Caki2 (cell line): ENCODE measurements at places on chromosomes 1 and 21. TPM values are rescaled to one million over a fixed set of nuclear protein-coding genes. Genes with fewer than 3 reads are reported as not detected.

GRCh38 chr1:61047061-61047460 lies 35.3 kb upstream of the NFIA start:
- no peak for DNase-seq

TIE1 gene
- not detected in 2 replicates for total RNA-seq

- no peak for DNase-seq
Observed at GRCh38 chr1:15448877-15449462, 7.6 kb upstream of the CELA2A start.

GRCh38 chr1:31793586-31794285 lies 22.1 kb downstream of the SPOCD1 start:
- DNase-seq, result no peak

DNA sequence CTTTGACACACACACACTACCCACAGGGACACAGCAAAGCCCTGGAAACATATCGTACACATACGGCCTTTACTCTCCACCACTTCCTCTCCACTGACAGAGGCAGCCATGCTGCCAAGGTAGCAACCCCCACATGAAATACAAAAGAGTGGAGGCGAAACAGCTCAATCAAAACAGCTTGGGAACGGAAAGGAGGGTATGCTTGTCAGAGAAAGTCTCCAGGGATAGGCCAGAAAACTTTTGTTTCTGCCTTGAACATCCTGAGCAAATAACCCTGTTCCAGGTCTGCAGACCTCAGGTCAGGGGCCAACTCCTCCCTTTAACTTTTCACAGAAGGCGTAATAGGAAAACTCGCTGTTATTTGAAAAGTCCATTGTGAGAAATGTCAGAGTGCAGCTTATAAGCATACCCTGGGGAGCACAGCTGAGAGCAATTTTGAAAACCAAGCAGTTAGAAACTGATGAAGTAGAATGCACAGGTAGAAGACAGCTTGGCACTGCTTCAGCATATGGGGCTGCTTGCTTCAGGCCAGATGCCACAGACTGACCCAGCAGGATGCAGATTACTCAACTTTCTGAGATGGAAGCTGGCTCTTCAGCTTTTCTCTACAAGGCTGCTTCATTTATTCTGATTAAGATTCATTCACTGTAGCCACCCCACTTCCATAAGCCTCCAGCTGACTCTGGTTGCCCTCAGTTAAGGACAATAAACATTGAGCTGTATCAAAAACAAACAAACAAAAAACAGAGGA lies 18.0 kb downstream of the KIAA0319L start:
- no peak for DNase-seq

GRCh38 chr1:154669464-154670282 lies 61.7 kb upstream of the ADAR start:
- peak; percentile 60 for DNase-seq

DNA sequence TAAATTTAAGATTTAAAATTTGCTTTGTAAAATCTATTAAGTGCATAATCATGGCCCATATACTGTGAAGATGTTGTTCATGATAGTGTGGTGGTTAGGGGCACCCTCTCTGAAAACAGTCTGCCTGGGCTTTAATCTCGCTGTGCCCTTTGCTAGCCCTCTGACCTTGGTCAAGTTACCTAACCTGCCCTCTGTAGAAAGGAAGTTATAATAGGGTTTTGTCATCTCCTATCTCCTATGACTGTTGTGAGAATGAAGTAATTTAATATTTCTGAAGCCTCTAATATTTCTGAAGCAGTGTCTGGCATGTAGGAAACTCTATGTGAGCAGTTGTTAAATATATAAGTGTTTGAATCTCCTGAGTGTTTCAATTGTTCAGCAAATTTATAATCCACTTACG lies 116.6 kb upstream of the IVNS1ABP start:
- no peak for DNase-seq

GRCh38 chr1:78060857-78061563 lies 15.2 kb downstream of the GIPC2 start:
- DNase-seq, result no peak

DNA sequence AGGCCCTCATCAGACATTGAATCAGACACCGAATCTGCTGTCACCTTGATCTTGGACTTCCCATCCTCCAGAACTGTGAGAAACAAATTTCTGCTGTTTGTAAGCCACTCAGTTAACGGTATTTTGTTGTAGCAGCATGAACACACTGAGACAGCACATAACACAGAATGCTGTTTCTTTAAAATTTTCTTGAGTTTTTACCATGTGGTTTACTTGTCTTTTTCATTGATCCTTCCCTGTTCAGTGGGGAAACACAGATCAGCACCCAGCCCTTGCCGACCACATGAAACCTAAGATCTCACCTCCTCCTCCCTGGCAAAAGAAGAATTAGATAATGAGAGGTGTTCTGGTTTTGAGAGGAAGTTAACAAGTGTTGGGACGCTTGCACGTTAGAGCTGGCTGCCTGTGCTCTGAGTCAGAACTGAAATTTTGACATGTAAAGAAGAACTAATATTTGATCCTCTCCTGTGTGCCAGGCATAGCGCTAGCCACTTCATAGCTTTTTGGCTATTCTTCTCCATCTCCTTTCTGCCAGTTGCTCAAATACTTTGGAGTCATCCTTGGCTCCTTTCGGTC lies 179.6 kb downstream of the DHRS3 start:
- no peak for DNase-seq

DNA sequence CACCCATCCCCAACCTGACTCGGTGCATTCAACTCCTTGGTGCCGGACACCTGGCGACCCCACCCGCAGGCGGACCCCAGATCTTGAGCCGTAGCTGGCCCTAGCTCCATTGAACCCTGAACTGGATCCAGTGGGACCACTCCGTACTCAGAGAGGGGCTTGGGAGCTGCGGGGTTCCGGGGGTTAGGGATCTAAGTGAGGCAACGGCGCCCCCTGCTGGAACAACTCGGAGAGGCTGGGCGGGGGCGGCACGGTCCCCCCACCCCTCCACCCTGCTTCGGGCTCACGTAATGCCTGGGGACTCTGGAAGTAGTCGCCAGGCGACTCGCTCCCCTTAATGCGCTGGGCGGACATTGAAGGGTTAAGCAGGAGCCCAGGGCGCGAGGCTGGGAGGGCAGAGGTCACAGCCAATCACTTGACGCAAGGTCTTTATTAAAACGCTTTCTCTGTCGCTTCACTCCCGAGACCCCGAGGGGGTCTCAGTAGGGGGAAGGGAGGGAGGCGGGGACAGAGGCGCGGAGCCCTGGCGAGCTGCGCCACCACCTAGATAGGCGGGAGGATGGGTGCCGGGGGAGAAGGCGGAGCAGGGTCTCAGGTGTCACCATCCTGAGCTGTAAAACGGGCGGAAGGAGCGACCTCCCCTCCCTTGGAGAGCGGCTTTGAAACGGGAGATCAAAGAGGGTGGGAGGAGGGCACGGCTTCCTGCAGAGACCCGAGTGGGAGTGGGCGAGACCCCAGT lies 704 bp upstream of the CRABP2 start:
- no peak for DNase-seq

APOBEC4 gene
- total RNA-seq, result not detected in 2 replicates

DNA sequence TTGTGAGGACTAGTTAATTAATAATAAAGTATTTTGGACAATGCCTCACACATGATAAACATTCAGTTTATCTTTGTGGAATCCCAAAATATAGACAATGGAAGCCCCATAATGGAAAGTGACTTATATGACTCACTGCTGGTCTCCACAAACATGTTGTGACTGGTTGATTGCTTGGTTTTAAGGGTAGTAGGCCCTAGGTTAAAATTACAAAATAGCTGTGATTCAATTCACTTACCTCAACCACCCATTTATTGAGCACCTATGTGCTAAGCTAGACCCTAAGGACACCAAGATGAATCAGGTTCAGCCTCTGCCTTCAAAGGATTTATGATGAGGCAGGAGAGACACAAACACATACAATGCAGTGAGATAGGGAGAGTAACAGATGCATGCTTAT lies 42.4 kb downstream of the KANK4 start:
- DNase-seq, result no peak

DNA sequence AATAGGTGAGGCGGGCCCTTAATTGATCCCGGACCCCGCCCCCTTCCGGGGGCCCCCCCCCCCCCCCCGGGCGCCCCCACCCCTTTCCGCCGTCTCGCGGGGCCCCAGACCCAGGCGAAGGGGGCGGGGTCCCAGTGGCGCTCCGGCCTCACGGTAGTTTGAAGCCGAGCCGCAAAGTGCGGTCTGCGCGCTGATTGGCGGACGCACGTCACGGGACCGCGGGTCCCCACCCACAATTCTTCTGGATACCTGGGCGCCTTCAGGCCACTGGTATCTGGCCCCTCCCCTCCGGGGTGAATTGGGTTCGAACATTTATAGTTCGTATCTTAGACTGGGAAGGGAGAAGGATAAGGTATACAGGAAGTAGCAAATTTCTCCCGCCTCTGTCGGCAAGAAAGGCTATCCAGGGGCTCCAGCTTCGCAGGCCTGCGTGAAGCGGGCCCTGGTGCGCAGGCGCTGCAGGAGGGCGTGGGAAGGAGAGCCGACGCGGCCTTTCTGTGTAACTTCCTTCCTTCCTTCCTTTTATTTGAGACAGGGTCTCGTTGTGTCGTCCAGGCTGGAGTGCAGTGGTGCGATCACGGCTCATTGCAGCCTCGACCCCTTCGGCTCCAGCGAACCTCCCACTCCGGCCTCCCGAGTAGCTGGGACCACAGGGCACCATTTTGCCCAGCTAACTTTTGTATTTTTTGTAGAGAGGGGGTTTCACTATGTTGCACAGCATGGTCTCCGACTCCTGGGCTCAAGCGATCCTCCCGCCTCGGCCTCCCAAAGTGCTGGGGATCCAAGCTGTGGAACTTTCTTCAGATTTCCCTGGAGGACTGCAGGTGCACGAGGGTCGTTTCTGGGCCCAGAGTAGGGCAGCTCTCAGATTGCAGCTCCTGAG lies 564 bp upstream of the HMGN1 start:
- peak; percentile 99 for DNase-seq

DNA sequence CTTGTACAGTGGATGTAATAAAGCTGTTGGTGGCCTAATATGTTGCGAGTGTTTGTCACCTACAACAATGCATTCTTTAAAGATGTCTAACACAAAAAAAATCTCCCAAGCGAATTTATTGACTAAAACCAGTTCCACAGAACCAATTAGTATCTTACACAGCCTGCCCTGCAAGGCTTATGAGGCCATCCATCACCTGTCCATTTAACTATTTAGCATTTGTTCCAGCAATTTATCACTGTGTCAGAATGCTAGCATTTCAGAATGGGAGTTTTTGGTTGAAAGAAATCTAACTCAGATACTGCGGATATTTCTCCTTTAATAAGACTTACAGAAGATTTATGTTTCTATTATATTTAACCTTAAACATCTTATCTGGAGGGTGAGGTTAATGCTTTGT lies 831.1 kb upstream of the PRMT6 start:
- DNase-seq, result no peak

BCL2L15 gene
- total RNA-seq, result 1.9 TPM in 1 of 2 replicates, not detected in the other

DNA sequence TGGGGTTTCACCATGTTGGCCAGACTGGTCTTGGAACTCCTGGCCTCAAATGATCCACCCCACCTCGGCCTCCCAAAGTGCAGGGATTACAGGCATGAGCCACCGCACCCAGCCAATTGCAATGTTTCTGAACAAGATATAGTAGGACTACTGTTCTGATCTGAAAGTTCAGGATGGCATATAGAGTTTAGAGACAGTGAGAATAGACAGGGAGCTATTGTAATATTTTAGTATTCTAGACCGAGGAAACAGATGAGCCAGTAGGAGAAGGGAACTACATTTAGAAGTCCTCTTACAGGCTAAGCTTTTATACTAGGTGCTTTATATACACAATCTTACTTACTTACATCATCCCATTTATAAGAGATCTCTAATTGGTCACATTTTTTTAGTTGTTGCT lies 33.1 kb downstream of the SOAT1 start:
- DNase-seq, result no peak

ATP6V1G3 gene
- total RNA-seq, result not detected in 2 replicates

DNA sequence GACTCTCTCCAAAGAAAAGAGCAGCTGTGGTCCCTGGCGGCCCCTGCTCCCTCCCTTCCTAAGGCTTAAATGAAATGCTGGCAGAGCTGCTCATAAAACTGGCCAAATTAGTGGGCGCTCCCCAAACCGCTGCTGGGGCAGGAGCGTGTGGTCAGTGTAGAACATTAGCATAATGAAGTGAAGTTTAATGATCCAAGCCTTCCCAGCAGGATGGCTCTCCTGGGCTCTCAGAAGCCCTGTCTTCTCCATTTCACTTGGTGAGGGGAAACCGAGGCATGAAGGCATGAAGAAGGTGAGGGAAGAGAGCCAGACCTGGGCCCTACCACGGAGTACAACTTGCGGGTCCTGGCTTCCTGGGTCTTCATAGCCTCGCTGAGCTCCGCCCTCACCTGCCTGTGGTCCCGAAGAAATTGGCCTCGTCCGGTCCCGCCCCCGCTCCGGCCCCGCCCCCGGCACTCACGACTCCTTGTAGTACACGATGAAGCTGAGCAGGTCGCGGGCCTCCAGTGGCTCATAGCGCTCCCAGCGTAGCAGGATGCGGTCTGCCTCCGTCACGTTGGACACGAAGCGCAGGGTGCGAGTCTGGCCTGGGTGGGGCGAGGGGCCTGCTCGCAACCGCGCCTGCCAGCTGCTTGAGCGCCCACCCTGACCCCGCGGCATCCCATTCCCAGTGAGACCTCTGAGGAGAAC lies 10.3 kb downstream of the INSRR start:
- DNase-seq, result no peak

DNA sequence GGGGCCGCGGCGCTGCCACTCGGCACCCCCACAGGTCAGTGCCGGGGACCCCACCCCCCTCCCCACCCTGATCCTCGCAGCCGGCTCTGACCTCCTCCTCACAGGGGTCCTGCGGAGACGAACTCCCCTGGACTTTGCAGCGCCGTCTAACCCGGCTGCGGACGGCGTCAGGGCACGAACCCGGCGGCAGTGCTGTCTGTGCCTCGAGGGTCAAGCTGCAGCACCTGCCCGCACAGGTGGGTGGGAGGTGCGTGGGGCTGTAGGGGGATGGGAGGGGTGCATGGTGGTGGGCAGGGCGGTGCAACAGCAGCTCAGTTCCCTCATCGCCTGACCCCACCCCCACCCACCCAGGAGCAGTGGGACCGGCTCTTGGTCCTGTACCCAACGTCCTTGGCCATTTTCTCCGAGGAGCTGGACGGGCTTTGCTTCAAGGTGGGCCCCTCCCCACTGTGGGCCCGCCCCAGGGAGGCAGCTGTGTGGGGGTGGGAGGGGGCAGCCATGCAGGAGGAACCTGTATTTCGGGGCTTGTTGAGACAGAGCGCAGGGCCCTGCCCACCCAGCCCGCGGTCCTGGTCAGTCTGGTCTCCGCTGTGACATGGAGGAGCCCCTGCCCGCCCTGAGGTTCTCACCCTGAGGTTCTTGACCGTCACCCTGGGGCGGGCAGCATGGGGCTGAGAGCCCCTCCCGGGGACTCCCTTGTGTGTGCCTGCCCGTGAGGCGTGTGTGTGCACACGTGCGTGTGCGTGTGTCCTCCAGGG lies 4.9 kb downstream of the PLEKHN1 start:
- DNase-seq, result no peak

DNA sequence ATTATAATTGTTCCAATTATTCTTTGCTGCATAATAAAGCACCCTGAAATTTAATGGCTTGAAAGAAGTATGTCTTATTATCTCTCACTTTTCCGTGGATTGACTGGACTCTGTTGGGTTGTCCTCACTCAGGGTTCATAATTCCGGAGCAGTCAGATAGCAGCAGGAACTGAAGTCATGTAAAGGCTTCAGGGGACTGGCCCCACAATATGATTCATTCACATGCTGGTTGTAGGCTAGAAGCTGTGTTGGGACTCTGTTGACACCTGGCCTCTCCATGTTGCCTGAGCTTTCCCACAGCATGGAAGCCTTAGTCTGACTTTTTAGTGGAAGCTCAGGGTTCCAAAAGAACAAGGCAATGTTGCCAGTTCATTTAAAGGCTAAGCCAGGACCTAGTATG lies 367.1 kb upstream of the ADGRL2 start:
- no peak for DNase-seq
